Testis (tissue), 5 donors: ENCODE measurements at places on chromosomes 5 and 9. TPM values are rescaled to one million over a fixed set of nuclear protein-coding genes. Genes with fewer than 3 reads are reported as not detected.

- no peak overlapping the region for H3K27ac ChIP-seq
- H3K27me3 ChIP-seq, result no peaks in the 10 kb centered on the region
- DNase-seq, result no peak
- H3K4me1 ChIP-seq, result no peaks in the 10 kb centered on the region
- no peaks in the 10 kb centered on the region for H3K36me3 ChIP-seq
- H3K4me3 ChIP-seq, result no peak overlapping the region
These were observed 90.3 kb downstream of the MRPL36 start for GRCh38 chr5:1709171-1709803.

GRCh38 chr9:85401998-85402397, 339.8 kb downstream of the AGTPBP1 start:
- no peaks in the 10 kb centered on the region for H3K4me1 ChIP-seq
- H3K36me3 ChIP-seq, result no peaks in the 10 kb centered on the region
- H3K27me3 ChIP-seq, result no peaks in the 10 kb centered on the region
- H3K4me3 ChIP-seq, result no peak overlapping the region
- no peak overlapping the region for H3K27ac ChIP-seq

DNA sequence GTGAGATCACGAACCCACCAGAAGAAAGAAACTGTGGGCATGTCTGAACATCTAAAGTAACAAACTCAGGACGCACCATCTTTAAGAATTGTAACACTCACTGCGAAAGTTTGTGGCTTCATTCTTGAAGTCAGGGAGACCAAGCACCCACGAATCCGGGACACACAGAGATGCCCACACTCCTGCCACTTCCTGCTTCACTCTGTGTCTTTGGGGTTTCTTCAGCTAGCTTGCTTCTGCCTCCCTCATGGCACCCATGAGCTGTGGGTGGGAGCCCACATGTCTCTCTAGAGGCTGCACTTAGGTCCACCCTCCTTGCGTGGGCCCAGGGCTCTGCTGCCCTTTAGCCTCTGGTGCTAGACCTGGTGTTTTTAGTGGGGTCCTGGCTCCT, 61.2 kb upstream of the CNOT6 start:
- H3K4me1 ChIP-seq, result no peaks in the 10 kb centered on the region
- no peak overlapping the region for H3K27ac ChIP-seq
- H3K36me3 ChIP-seq, result no peaks in the 10 kb centered on the region
- DNase-seq, result no peak

DNA sequence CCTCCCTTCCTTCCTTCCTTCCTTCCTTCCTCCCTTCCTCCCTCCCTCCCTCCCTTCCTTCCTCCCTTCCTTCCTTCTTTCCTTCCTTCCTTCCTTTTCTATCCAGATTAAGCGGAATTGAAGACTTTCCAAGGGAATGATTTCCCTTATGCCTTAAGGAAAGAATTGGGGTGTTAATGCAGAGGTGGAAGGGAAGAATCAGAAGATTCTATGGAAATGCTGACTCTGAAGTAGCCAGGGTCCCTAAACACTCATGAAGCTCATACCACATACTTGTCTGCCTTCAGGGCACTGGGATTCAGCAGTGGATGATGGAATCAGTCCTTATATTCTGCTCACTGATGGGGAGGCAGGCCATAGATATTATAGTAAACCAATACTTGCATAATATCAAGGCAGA, 48.2 kb downstream of the TNC start:
- no peak overlapping the region for H3K4me3 ChIP-seq
- H3K27ac ChIP-seq, result no peak overlapping the region
- DNase-seq, result no peak
- no peaks in the 10 kb centered on the region for H3K36me3 ChIP-seq
- no peaks in the 10 kb centered on the region for H3K27me3 ChIP-seq

DNA sequence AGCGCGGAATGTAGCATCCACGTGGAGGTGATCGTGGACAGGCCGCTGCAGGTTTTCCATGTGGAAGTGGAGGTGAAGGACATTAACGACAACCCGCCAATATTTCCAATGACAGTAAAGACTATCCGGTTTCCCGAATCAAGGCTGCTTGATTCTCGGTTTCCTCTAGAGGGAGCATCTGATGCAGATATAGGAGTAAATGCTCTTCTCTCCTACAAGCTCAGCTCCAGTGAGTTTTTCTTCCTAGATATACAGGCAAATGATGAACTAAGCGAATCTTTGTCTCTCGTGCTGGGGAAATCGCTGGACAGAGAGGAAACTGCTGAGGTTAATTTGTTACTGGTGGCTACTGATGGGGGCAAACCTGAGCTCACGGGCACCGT, 598 bp downstream of the PCDHA2 start:
- no peaks in the 10 kb centered on the region for H3K27me3 ChIP-seq
- H3K36me3 ChIP-seq, result no peaks in the 10 kb centered on the region
- H3K27ac ChIP-seq, result no peak overlapping the region
- H3K4me1 ChIP-seq, result no peaks in the 10 kb centered on the region
- DNase-seq, result no peak
- no peak overlapping the region for H3K4me3 ChIP-seq

SNX24 gene
- 23.1 TPM for total RNA-seq

MSX2 gene
- 39.2 TPM for total RNA-seq

ACTBL2 gene
- 0.16 TPM for total RNA-seq
